ENCODE measurements at places on chromosomes 5 and 9.

DNA sequence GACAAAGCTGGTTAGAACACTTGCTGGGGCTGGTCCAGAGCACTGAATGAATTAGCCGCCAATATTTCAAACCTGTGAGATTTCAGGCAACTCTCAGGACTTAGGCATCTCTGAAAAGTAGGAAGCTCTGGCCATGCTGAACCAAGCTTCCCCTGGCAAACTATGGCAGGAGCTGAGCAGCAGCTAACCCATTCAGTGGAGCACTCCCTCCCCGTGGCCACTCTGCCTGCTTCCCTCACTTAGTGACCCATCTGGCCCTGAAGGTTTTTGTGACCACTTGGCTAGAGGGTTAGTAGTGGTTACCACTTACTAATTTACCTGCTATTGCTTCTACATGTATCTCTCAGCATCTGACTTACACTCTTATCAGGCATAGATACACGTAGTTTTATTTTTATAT, 25.5 kb downstream of the FOXI1 start:
- no peak for DNase-seq

DNA sequence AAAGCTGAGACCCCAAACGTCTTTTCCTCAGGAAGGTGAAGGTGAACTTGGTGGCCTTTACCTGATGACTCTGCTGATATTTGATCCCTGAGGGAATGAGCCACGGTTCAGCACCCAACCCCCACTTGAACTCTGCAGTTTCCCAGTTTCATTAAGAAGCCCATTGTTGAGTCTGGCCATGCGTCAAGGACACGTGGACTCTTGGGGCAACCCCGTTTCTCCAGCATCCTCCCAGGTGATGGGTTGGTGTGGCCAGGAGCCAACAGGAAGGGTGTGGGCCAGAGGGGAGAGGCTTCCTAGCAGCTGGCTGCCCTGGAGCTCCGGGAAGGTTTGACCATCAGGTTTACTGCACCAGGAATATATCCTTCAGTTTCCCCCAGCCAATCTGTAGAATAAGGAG, 59.5 kb upstream of the GNE start:
- DNase-seq = no peak

DNA sequence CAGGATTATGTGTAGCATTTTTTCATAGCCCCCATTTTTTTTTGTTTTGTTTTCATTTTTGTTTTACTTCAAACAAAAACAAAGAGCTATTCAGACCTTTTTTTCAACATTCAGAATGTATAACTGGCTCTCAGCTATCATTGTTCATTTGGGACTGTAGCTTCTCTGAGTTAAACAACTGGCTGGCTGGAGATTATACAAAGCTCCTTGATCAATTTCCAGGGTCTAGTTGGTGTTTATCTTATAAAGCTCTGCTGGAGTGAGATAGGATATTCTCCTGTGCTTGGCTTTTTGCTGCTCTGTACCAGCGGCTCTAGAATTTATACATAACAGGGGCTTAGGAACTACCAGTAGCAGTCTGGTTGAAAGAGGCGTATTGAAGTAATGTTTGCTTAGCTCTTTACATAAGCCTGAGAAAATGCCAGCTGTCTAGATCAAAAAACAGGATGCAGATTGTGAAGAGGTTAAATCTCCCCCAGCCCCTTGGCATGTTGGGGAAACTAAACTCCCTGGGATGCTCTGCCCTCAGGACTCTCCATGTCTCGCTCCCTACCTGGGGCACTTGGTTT, 15.2 kb downstream of the GARNL3 start:
- peak; percentile 69 for DNase-seq

DNA sequence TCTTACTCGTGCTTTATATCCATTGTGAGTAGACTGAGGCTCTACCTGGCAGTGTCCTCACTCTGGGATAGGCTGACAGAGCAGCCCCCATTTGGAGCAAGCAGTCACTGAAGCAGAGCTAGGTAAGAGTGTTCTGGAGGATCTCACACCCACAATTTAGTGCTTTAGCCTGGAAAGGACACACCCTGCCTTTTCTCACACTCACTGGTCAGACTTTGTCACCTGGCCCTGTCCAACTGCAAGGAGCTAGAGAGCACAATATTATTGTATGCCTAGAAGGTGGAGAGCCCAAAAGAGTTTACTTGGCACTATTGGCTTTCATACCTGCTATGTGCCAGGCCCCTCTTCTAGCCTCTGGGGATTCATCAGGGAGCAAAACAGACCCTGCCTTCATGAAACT, 141.9 kb downstream of the MAST4 start:
- DNase-seq = no peak

DNA sequence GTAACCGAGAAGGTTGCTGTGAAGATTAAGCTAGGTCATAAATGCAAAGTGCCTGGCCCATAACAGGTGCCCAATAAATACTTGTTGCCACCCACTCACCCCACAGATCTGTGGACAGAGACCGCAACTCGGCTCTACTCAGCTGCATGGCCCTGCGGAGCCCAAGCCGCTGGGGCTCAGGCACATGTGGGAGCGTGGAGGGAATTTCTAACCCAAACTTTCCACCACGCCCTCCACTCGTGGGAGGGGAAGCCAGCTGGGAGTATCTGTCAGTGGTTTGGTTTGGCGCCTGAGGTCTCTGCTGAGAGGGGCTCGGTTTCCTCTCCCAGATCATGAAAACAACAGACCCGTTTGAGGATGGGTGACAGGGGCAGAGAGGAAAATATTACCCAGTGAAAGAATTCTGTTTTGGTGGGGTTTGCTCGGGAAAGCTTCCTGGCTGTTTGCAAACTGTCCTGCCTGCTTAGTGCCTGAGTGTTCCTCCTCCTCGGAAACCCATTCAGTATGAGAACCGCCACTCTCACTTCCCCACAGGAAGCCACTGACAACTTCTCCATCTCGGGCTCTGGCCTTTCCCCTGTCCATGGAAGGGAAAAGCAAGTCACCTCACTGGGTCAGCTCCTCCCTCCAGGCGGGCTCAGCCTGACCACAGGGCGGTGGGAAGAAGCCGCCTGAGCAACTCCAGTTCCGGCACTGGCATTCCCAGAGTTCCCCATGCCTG, 60.1 kb downstream of the RGS3 start:
- DNase-seq = no peak

DNA sequence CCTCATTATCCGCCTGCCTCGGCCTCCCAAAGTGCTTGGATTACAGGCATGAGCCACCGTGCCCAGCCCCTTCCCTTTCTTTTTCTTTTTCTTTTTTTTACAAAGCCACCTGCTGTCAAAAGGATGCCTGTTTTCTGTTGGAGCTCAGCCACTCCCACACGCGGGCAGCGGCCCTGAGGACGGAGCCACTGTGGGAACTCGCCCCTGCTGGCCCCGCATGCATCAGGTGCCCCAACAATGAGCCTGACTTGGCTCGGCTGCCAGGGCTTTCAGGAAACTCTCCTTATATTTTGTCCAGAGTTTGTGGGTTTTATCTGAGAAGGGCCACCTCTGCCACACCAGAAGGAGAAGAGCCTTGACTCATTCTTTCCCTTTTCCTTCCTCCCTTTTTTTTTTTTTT, 37.1 kb upstream of the LRRC14B start:
- DNase-seq = no peak

DNA sequence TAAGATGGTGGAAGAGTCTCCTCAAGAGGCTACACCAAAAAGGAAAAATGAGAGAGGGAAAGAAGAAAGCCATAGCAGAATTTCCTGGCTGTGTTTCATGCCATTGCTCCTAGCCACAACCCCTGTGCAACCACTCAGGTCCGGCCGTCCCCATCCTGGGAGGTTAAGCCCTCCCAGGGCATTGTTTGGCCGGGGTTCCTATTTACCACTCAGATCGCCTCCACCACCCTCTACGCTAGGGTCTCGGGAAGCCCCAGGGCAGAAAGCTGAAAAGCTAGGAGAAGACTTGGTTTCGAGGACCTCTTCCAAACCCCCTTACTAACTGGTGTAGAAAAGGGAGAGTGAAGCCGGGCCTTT, 715 bp downstream of the RC3H2 start:
- no peak for DNase-seq

DNA sequence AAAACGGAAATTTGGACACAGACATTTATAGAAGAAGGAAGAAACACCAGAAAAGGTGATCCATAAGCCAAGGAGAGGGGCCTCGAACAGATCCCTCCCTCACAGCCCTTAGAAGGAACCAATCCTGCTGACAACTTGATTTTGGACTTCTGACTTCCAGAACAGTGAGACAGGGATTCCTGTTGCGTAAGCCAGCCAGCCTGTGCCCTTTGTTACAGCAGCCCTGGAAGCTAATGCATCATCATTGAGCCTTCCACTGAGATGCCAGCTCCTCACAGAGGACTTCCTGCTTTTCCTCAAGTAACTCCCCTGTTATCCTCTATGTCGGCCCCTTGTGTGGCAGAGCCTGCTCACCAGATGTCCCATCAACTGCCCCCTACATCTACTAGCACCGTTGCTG, 94.1 kb downstream of the JMY start:
- no peak for DNase-seq
